Kasumi-1 (cell line): ENCODE measurements at places on chromosomes 7 and 10.

GRCh38 chr7:126361183-126361582, 891.6 kb downstream of the GRM8 start:
- no peak for DNase-seq

DNA sequence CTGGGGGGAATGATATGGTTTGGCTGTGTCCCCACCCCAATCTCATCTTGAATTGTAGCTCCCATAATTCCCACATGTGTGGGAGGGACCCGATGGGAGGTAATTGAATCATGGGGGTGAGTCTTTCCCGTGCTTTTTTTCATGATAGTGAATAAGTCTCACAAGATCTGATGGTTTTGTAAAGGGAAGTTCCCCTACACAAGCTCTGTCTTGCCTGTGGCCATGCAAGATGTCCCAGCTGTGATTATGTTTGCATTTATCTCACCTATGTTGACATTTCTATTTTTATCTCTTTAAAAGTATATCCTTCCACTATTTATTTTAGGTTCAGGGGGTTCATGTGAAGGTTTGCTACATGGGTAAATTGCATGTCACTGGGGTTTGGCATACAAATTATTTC, 323.9 kb upstream of the GLI3 start:
- DNase-seq: no peak

GRCh38 chr7:121369462-121369861, 26.6 kb downstream of the FAM3C start:
- no peak for DNase-seq

DNA sequence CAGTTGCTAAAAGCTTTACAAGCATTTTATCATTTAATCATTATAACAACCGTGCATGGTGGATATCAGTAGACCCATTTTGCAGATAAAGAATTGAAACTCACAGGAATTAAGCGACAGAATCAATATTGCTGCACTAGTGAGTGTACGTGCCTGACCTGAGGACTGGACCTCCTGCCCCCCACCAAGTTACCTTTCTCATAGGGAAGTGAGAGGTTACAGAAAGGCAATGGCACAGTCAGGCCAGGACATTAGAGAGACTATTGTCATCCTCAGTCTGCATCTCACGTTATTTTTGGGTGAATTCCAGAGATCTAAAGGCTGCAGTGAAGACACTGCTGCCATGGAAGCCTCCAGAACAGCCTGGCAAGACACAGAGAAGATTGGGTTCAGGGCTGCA, 80.9 kb downstream of the WDFY4 start:
- no peak for DNase-seq

DNA sequence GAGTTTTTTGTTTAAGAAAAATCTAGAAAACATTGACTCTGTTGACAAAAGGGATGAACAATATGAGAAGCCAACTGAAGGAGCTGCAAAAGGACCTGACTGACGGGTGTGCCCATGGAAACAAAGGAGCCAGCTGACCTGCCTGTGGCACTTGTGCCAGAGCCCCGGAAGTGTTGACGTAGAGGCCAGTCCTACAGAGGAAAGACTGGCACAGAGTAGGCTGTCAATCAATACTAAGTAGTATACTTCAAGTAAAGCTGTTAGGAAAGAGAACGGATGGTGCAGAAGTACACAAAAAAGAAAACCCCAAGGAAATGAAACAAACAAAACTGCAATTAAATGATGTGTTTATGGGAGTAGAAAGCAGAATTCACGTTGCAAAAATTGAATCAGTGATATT, 19.0 kb upstream of the ABI1 start:
- no peak for DNase-seq

DNA sequence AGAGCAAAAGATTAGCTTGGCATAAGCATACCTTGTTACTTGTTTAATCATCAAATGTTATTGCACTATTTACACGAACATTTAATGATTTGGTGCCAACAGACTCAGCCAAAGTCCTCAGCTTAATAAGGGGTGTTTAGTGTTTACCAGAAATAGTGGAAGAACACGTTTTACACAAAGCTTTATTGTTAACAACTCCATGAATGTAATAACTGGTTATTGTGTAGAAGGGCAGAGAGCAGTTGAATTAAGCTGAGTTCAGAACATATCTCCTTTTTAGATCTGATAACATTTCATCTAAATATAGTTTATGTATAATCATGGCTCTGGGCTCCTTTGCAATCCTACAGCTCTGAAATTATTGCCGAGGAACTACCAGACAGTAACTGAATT, 99.1 kb downstream of the CABCOCO1 start:
- DNase-seq: no peak

- DNase-seq: no peak
Observed at GRCh38 chr7:31079126-31079823, 27.2 kb downstream of the ADCYAP1R1 start.

DNA sequence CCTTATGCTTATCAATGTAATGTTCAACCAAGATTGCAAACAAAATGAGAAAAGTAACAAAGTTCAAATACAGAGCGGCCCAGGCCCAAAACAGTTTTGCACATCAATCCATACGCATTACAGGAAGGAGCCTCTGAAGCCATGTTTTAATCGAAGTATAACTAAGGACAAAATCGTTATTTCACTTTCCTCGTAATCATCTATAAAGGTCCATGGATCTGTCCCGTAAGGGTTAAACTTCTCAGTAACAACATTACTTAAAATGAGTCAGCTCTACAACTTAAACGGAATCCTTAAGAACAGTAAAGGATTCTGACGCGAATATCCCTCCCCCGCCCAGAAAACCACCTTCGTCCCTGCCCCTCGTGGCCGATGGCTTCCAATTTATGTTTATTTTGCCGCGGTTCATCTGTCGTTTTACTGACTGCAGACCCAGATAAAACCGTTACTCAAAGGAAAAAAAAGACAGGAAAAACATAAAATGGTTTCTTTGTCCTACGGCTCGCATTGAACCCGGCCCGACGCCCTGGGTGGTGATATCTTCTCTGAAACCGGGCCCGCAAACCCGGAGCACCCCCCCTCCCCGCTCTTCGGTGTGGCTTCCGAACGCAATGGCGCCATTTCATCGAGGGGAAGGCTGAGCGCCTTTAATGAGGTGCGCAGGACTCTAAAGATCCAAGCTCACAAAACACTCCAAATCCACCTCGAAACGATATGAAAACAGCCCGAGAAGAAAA, 1.1 kb downstream of the HNRNPA2B1 start:
- peak; percentile 77 for DNase-seq

DNA sequence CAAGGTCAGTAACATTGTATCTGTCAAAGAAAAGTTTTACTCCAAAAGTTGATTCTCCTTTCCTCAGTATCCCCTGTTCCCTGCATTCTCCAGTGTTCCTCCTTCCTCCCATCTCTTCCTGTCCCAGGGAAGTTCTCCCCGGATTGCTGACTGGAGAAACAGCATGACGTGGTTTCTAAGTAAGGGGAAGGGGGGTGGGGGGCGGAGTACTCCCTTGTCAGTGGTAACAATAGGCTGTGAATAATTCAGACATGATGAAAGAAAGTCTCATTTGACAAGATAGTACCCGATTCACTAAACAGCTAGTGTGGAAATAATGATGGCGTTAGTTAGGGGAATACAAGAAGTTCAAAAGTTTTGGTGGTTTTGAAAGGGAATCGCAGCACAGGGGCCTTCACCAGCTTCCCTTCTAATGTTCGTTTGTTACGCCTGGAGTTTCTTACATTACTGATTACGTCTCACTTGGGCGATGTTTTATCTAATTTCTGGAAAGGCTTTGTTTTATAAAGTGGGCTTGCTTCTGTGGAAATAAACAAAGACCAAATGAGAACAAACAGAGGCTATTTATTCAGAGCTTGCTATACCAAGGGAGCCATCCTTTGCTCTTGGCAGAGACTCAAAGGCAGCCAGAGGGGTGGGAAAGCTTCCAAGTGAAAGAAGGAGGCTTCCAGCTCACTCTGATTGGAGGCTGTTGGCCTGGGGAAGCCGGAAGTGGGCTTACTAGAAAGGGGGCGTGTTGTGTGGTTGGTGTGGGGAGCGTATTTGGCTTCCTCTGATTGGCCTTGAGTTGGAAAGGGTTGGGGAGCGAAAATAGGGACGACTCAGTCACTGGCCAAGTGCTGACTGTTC, 453.7 kb downstream of the SDK1 start:
- no peak for DNase-seq

- no peak for DNase-seq
Observed at GRCh38 chr7:132779164-132779563, 202.9 kb upstream of the PLXNA4 start.

DNA sequence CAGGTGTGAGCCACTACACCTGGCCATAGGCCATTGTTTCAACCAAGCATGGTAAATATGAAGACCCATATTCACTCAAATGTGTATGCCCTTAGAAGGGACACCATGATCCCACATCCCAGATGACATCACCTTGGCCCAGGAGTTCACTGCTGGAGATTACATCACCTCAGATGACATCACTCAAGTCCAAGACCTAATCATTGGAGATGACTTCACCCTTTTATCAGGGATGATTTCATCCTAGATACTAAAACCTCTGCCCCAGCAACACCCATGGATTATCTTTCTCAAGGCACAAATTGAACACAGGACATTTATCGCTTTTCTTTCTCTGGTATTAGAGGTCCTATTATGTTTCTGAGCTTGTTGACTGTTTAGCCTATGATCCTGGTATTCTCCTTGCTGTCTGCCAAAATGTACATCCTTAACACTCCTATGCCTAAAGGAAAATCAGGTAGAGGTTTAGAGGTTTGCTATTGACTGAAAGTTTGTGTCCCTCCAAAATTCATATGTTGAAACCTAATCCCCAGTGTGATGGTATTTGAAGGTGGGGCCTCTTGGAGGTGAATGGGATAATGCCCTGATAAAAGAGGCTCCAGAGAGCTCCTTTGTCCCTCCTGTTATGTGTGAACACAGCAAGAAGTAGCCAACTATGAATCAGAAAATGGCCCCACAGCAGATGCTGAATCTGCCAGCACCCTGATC, 9.8 kb upstream of the CYP2C18 start:
- DNase-seq: no peak

DNA sequence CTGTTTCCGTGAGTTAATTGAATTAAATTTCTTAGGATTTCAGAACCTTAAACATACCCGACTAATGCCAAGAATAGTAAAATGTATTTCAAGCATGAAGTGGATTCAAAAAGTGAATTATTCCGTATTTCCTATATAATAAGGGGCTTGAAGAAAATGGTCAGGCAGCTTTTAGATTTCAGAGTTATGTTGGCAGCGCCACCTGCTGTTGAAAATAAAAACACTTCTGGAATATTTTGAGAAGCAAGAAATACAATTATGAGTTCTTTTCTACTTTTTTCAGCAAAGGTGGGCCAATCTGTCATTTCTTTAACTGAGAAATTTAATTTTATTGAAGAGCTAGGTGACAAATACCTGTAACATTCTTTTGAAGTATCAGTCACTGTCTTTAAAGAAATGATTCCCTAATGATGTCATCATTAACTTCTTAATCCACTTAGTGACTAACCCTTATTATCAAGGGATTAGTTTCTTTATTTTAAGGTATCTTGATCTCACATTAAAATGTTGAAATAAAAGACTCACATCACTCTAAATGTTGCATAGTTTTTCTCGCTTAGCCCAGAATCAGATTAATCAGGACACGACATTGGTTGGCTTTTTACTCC, 36.6 kb upstream of the AGR3 start:
- peak; percentile 32 for DNase-seq

DNA sequence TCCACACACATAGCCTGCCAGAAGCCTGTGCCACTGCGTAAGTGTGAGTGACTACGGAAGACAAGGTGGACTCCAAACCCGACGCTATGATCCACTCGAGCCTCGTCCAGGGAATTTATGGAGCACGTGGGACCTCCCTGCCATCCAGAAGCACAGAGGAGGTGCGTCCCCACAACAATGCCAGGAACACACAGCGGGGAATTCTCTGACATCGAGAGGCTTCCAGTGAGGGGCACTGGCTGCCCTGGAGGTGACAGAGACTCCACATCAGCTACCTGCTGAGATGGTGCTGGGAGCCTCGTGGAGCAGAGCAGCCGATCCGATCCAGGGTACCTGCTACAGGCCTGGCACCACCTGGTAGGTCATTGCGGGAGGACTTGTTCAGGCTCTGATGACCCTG, 72.2 kb upstream of the INSIG1 start:
- no peak for DNase-seq

- DNase-seq: no peak
Observed at GRCh38 chr10:132847416-132847777, 61.5 kb upstream of the NKX6-2 start.

DNA sequence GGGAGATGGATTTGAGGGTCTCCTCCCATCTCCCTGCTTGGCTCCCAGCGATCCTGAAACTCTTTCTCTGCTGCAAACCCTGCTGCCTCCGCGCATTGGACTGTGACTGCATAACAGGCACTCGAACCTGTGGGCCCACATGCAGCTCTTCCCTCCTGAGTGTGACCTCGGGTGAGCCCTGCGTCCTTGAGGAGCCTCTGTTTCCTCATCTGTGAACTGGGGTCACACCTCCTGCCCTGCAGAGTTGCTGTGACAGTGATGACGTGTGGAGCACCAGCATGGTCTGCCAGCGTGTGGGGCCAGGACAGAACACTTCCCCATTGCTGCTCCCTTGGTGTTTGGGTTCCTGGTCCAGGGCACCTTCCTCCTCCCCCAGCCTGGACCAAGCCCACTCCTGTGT, 46.9 kb upstream of the PSMG3 start:
- no peak for DNase-seq

- no peak for DNase-seq
Observed at GRCh38 chr7:135904282-135904681, 72.9 kb downstream of the MTPN start.

DNA sequence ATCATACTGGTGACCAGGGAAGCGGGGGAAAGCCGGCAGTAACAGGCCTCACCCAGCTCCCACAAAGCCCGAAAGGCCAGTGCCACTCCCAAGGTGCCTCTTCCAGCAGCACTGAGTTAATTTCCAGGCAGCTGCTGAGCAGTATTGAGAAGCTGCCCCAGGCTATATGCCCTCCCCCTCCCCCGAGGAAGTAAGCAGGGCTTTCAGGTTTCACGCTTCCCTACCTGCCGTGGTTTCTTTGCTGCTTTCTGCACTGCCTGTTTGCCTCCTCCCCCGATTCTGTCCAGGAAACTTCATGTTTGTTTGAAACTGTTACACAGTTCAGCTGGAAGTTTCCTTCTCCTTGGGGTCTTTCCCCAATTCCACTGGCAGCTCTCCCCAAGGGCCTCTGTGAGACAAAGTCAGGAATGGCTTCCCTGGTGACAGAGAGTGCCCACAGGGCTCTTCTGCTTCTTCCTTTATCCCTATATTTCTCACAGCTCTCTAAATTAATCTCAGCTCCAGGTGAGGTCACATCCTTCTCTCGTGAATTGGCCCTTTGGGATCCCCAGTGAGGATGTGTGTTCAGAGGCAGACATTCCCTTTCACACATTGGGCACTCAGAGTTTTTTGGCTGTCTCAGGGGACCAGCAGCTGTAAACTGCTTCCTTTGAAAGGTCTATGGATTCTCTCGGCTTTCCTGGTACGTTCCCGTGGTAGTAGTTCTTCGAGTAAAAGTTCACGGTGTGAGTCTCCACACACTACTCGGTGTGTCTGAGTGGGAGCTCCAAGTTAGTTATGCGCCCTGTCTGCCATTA, 19.4 kb downstream of the C1GALT1 start:
- DNase-seq: no peak
